RWPE1 (cell line): ENCODE measurements at places on chromosomes 2 and 18.

DNA sequence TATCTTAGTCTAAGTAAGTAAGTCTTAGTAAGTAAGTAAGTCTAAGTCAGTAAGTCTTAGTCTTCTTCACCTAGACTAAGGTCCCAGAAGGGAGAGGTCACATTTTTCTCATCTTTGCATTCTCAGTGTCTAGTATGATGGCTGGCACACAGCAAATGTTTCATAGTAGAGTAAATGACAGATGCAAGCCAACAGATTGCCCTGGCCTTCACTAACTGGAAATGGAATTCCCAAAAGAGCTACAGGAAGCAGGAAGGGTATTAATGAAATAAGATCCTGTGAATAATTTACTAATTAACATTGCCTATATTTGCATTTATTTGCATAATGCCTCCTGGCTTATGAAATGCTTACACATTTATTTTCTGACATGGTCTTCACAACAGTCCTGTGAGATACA is 221.6 kb downstream of the RAD51AP2 start:
- DNase-seq, result no peak

- no peak for DNase-seq
These were observed 59.3 kb upstream of the B3GNT7 start for GRCh38 chr2:231336236-231336635.

GRCh38 chr18:40079786-40080185 is 1875.2 kb upstream of the PIK3C3 start:
- no peak for DNase-seq

DNA sequence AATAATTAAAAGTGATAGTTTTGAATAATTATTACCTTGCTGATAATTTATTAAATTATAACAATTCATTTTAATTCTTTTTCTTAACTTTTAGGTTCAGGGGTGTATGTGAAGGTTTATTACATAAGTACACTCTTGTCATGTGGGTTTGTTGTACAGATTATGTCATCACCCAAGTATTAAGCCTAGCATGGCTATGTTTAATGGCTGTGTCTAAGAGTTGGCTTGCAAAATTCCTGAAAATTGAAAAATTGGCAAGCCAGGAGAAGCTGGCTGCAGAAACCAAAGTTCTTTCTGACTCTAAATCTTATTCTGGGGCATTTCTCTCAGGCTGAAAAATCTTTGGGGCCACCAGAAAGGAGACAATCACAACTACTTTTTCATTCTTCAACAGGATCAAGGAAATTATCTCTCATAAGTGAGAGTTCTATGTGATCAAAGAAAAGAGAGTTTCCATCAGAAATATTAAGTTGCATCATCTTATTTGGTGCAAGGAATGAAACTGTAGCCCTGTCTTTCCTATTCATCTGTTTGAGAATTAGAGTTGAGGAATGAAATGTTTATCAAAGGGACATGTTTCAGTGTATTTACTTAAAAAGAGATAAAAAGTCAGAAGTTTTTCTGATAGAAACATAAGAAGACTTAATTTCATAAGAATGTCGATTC is 412.1 kb upstream of the CDH2 start:
- no peak for DNase-seq

DNA sequence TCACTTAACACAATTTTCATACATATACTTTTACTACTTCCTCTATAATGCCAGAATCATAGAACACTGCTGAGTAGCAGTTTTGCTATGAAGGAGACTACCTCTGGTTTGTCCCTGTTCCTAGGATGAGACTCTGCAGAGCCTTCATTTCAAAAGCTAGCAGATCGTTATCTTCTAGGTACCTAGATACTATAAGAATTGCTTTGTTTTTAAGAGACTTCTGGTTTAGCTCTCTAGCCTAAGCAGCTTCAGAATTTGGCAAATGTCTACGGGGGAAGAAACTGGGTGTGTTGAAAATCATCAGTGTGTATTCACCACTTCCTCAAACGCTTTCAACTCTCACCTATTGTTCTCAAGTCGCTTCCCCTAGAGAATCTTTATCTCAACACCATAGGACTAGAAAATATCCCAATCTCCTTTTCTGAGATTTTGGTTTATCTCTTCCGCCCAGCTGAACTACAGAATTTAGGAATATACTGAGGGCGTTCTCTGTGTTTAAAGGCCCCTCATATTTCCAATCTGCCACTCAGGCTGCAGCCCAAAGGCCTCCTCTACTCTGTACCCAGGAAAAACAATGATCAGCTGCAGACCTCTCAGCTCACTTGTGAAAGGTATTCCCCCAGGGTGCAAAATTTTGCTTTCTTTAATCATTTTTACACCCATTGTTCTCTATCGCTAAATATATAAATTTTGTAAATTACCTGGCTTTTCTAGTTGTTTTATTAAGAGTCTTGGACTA is 28.7 kb downstream of the SMAD2 start:
- DNase-seq, result no peak

- no peak for DNase-seq
These were observed 684.4 kb upstream of the SALL3 start for GRCh38 chr18:78295262-78295661.

GRCh38 chr2:24613154-24613814 is 122.2 kb downstream of the NCOA1 start:
- no peak for DNase-seq

DNA sequence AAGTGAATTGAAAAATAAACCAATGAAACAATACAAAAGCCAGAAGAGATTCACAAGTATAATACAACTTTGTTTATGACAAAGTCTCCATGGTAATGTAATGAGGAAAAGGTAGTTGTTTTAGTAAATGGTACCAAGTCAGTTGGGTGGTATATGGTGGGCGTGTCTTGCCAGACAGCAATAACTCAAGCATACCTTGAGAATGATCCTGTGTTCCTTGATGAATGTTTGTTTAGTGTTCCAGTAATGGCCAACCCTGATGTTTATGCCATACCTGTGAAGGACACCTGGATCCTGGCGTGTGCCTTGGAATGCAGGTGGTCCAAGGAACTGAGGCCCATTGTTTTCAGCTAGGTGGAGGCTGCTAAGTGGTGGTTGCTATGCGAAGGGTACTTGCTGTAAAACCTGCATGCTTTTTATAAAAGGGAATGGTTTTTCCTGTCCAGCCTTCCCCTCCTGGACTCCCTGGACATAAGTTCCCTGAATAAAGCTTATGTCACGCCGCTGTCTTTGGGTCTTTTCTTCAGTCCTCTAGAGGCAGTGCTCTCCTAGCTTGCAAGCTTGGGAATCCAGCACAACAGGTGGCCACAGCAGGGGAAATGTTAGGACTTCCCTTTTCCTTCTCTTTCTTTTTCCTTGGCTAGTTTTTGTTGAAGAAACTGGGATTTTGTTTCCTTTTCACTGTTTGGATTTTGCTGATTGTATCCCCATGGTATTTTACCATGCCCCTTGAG is 54.7 kb downstream of the MTA3 start:
- no peak for DNase-seq

DNA sequence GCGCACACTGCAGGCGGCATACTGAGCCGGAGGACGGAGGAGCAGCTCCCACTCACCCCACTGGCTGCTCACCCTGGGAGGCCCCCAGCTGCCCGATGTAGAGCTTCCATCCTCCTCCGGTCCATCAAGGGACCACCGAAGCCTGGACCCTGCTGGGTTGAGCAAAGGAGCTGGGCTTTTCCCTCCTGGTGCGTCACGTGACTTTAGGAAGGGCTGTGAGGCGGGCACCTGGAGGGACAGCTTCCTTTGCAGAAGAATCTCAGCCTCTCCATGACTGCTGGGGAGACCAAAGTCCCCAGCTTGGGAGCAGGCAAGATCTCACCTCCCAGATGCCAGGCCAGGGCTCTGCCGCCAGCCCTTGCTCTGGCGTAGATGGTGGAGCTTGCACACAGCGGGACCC is 102.7 kb downstream of the TWIST2 start:
- DNase-seq, result no peak

DNA sequence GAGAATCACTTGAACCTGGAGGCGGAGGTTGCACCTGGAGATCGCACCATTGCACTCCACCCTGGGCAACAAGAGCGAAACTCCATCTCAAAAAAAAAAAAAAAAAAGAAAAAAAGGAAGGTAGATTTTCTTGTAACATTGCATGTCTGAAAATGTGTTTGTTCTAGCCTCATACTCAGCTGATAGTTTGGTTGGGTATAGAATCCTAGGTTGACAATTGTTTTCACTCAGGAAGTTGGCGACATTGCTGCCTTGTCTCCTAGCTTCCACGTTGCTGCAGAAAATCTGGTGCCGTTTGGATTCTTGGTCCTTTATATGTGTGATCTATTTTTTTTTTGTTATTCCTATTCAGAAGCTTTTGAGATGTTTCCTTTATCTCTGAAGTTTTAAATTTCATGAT is 4.7 kb downstream of the ING5 start:
- DNase-seq, result no peak
